ENCODE measurements at places on chromosomes 11 and 22.

- no peak for DNase-seq
These were observed 14.5 kb downstream of the USP2 start for GRCh38 chr11:119366690-119367620.

DNA sequence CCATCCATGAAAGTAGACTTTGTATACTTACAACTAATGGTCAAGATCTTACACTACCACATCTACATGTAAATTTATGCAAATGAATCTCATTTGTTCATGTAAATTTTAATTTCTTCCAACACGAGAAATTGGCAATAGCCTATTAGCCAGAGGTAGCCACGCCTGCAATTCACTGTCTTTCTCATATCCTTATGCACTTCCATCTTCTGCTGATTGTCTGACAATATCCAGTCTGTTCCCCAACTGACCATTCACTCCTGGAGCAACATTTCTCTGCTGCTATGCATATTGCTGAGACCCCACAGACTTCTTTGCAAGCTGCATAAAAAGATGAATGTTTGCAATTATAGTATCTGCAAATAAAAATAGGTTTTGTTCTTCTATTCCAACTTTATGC is 2.5 kb downstream of the NNMT start:
- no peak for DNase-seq

DNA sequence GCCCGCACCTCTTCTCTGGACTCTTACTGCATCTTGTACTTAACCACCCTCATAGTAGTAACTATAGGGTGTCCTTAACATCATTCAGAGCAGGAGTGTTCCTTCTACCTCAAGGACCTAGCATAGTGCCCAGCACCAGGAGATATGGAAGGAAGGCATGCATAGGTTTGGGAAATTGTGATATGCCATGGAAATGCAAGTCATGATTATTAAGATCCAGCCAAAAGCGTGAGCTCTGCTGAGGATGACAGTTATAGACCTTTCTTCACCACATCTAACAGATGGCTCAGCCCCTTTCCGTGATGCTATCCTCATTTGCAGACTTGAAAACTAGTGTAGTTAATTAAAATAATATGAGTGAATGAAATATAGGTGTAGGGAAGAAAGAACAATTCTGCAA is 746.1 kb downstream of the NTM start:
- no peak for DNase-seq

DNA sequence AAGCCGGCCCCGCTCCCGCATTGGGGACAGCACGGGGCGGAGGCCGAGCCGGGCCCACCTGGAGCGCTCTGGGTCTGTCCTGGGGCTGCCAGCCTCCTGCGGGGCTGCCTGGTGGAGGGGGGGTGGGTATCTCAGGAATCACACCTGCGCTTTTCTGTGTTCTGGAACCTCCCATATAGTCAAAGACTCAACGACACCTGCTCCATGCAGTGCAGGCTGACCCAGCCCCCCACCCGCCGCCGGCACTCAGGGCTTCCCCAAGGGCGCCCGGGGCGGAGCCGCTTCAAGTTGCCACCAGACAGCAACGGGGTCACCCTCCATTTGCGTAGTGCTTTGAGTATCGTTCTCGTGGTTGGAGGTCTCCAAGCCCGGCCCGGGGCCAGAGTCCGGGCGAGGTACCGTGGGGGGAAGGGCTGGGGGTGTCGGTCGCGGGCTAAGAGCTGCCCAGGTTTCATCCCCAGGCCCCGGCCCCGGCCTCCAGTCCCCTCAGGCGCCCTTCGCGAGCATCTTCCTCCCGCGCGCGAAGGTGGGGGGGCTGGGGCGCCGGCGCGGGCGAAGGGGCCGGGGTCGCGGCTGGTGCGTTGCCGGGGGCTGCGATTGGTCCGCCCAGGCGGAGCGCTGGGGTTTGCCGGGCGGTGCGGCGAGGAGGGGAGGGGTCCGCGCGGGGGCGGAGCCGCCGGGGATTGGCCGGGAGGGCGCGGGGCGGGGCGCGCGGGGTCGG is 6.6 kb downstream of the TSPAN4 start:
- no peak for DNase-seq

DNA sequence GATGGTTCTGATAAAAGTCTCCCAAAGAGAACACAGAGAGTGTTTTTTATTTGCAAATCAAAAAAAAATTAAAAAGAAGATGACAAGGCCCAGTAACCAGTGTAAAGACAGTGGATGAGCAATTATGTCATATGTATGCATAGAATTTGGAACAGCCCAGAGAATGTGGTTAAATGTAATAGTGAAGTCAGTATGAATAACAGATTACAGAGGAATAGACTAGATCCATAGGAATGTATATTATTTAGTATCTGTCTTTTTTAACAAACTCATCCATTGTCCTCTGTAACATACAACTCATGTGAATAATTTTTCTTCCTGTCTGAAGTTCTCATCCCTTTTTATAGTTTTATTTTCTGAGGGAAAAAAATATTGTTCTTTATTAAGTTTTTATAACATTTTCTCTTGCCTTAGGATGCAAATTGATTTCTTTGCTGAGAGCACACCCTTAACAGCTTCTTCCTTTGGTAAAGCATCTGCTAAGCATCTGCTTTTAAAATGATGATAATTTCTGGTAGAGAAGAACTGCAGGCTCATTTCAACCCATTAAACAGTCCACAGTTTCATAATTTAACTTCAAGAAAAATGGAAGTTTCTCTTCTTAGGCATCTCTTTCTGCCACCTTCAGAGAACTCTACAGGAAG is 266.5 kb upstream of the MTNR1B start:
- DNase-seq, result no peak
